Nephron progenitor cell (in vitro differentiated cells): ENCODE measurements at places on chromosomes 3 and 15.

DNA sequence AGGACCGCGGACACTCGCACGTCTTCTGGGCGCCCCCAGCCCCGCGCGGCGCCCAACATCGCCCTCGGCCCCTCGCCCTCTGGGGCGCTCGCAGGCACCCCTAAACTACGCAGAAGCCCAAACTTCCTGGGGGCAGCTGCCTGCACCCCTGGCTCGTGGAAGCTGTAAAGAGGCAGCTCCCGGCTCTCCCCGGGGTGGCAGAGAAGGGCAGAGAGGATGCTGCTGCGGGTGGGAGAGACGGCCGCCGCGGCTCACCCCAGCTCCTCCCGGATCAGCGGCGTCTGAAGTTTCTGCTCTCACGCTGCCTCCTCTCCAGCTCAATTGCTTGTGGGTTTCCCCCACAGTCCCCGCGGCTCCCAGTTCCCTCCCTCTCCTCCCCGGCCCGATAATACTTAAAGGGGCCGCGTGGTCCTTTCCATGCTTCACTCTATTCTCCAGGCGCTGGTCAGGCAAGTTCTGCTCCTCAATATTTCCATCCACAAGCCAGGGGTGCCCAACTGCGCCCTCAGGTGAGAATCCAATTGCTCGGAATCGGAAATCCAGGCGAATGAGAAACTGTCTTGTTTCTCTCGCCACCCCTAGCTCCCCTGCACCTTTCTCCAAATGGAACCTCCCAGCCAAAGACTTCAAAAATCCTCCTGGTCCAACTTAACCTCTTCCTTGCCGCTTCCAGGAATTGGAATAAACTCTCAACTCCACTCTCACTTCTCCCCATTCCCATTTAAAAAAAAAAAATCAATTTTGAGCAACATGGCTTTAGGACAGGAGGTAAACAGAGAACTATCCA lies 748.5 kb downstream of the ROBO1 start:
- peak; percentile 74 for DNase-seq

DNA sequence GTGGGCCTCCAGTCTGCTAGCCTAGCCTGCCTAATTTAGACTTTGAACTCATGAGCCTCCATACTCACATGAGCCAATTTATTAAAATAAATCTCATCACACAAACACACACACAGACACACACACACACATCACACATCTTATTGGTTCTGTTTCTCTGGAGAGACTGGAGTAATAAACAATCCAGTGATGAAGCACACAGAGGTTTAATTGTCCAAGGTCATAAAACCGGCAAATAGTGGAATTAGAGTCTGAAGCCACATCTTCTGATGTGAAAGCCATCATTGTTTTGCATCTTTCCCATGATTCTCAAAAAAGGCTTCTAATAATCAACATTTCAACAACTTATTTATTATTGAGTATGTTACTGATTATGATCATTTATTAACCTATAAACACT lies 249.4 kb upstream of the KCNH8 start:
- DNase-seq, result no peak

DNA sequence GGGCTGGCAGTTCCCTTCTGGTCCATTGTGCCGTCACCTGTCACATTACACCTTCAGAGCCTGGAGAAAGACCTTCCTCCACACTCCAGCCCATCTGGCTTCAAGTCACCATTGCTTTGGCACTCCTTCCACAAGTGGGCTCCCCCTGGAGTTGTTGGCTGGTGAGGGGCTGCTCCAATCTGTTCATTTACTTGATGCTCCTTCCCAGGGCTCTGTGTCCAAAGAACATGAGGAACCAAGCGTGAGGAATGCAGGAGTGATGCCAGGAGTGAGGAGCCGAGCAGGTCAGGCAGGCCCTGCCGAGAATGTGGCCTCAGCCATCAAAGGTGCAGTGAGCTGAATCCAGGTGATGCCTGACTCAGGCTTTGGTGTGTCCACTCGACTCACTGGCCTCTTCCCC lies 57.2 kb downstream of the OXNAD1 start:
- no peak for DNase-seq

GRCh38 chr15:70792171-70792573 lies 28.8 kb upstream of the UACA start:
- no peak for DNase-seq

- DNase-seq, result no peak
These were observed 163.4 kb upstream of the NSMCE3 start for GRCh38 chr15:29433050-29433318.

- no peak for DNase-seq
These were observed 122.7 kb upstream of the NSMCE3 start for GRCh38 chr15:29392358-29392757.

- DNase-seq, result no peak
These were observed 20.1 kb downstream of the IFT57 start for GRCh38 chr3:108202080-108202479.

DNA sequence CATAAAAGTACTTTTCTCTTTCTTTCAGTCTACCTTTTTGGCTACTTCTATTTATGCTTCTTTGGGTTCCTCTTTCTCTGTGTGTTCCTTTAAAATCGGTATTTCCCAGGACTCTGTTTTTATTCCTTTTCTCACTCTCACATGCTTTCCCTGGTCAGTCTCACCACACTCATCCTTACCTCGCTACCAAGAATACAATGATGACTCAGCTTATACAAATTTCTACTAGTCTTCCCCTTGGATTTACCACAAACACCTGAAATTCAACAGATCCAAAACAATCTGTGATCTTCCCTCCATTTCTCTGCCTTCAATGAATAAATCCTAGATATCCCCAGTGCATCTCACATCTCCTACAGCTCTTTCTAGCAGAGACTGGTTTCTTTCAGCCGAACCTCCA lies 52.9 kb downstream of the TUBGCP4 start:
- DNase-seq, result no peak

DNA sequence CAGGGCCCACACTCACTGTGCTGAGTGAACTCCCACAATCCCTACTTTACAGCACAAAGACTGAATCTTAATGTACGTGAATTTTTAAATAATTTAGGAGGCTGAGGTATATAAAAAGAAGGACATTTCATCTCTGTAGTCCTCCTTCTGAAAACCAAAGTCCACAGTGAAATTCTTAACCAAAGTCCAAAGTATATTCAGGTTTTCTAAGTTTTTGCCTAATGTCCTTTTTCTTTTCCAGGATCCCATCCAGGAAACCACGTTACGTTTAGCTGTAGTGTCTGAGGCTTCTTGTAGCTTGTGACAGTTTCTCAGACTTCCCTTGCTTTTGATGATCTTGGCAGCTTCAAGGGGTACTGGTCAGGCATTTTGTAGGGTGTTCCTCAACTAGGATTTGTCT lies 44.5 kb downstream of the SCAP start:
- no peak for DNase-seq

DNA sequence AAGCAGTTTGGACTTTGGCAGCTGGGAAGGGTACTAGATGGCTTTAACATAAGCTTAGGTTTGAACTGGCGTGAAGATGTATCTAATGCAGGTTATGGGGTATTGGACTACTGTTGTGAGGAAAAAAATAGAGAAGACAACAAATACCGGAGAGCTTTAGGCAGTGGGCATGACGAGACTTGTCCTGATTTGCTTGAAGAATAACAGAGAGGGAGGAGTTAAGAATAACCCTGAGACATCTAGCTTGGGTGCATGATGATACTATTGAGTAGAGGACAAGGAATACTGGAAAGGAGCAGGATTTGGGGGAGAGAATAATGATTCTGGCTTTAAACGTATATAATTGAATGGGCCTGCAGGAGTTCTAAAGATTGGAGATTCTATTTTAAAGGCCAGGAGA lies 249.5 kb upstream of the AZI2 start:
- DNase-seq, result no peak

DNA sequence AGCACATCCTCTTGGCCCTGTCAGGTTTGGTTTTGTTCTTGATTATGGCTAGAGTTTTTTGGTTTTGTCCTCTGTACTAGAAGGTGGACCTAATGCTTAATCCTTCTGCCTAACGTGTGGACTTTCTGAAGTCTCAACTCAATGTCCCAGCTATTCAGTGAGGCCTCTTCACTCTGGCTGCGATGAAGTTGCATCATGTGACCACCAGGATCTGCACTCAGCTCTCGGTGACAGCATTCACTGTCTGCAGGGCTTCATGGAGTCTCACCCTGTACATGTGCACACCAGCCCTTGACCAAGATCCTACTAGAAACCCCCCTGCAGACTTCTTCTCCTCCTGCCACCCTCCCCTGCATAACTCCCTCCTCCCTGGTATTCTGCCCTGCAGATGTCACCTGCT lies 38.7 kb upstream of the HRH1 start:
- DNase-seq, result no peak

- DNase-seq, result no peak
These were observed 65.1 kb downstream of the GAP43 start for GRCh38 chr3:115688418-115688817.

DNA sequence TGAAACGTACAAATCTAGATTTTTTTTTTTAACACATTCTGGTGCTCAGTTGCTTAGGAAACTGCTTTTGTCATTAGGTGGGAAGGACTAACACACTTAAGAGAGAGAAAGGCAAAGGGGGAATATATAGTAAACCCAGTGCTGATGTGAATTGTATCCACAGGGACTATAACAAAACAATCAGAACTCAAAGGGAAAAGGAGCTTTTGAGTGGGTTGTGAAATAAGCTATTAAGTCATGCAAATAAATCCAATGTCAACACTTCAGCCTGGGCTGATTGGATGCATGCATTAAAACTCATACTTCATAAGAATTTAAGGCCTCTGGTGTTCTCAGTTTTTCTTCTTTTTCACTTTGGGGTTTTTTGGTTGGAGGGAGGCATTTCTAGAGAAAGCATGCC lies 628.9 kb downstream of the FHIT start:
- no peak for DNase-seq

DNA sequence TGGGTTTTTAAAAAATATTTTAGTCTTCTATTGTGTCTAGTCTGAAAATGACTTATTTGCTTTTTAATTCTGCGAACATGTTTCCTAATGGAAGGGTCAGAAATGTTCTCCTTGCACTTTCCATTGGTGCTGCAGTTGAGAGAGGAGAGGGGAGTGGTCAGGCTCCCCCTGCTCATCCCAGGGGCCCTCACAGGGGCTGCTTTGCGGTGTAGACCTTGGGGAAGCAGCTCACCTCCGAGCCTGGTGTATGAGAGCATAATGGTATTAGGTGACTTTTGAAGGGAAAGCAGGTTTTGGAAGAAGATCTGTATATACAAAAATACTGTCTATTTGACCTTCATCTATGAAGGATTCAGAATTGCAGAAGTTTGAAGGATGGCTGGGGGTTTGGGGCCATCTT lies 28.3 kb downstream of the APBA2 start:
- no peak for DNase-seq

DNA sequence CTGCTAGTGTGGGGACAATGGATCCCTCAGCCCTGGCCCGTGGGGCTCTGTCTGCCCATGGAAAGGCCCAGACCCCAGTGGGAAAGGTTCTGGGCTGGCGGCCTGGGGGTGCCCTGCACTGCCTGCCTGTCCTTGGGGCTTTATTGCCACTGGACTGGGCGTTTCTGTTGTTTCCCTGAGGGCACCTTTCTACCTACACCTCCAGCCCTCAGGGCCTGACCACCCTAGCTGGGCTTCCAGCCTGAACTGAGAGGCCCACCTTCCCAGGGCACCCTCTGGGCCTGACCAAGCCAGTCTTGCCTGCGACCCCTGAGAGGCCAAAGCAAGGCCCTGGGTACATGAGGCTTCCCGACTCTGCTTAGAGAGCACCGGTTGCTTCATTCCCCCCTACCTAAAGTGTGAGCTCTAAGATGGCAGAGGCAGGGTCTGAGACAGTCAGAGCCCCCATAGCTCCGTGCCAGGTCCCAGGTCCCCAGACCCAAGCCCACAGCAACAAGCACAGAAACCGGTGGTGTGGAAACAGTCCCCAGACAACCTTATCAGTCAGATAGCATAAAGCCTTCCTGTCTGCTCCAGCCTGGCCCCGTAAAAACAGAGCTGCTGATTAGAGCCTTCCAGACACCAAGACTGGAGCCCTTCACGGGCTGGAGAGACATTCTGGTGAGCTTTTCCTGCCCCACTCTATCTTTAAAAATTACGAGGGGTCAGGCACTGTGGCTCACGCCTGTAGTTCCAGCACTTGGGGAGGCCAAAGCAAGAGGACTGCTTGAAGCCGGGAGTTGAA lies 102.8 kb downstream of the CHSY1 start:
- DNase-seq, result no peak

- no peak for DNase-seq
These were observed 139.0 kb upstream of the CGNL1 start for GRCh38 chr15:57237301-57237642.

GRCh38 chr3:188764609-188765008 lies 407.2 kb upstream of the TPRG1 start:
- no peak for DNase-seq

DNA sequence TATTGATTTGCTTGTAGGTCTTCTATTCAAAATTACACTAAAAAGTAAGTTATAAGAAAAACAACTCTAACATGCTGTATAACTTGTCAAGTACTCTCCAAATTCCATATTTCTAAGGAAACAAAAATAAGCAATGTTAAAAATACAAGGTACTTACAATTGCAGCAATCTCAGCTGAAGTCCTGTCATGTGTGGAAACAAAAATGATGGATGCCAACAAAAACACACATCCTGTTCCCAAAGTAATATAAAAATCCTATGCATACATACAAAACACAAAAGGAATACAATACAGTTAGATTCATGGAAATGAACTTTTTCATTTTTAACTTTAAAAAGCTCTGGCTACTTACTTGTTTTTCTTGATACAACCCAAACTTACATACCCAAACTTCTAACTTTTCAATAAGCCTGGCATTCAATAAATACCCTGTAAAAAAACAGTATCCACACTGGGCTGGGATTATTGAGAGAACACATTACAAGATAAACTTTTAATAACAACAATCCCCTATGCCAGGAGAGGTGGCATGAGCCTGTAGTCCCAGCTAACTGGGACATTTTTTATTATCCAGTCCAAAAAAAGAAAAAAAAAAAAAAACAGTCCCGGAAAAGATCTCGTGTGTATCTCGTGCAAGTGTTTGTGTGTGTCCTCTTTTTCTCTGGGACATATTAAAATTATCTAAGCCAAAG lies 14.7 kb downstream of the CMTM6 start:
- DNase-seq, result no peak

GRCh38 chr15:25134546-25134945 lies 179.8 kb downstream of the SNRPN start:
- no peak for DNase-seq

DNA sequence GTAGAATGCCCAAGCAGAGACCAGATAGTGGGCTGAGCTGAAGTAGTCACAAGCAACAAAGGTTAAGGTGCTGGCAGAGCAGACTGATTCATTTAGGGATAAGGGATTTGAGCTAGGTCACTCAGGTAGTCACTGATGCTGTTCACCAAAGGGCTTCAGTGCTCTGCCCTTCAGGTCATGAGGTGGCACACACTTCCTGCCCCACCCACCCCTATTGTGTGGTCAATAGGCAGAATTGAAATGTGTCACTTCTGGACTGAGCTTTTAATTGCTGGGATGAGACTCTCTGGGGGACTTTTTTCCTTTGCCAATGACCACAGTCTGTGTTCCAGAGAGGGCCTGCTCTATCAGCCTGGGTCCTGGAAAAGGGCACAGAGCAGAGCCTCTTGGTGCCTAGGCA lies 2.9 kb upstream of the DIS3L start:
- DNase-seq, result no peak

- no peak for DNase-seq
These were observed 1.5 kb downstream of the ARHGEF3 start for GRCh38 chr3:56800130-56800831.
